ENCODE measurements at places on chromosomes 5 and 9. TPM values are rescaled to one million over a fixed set of nuclear protein-coding genes. Genes with fewer than 3 reads are reported as not detected.
A peak's percentile ranks its signal among the peaks of the same experiment; 100 is the strongest.

KCTD16 gene
- 0.07 TPM for total RNA-seq

PCDHGB3 gene
- total RNA-seq, result 1.3 TPM

MAMDC2 gene
- 26.4 TPM for total RNA-seq

ESM1 gene
- total RNA-seq, result 764 TPM

SCAI gene
- 7.8 TPM for total RNA-seq

NUTM2F gene
- not detected for total RNA-seq

KCNN2 gene
- 0.25 TPM for total RNA-seq

ERCC8 gene
- total RNA-seq, result 16.0 TPM

SCGB3A2 gene
- not detected for total RNA-seq

SLC4A9 gene
- not detected for total RNA-seq

CCL27 gene
- 0.14 TPM for total RNA-seq

ZBED3 gene
- total RNA-seq, result 3.6 TPM

POC5 gene
- 8.5 TPM for total RNA-seq

DNA sequence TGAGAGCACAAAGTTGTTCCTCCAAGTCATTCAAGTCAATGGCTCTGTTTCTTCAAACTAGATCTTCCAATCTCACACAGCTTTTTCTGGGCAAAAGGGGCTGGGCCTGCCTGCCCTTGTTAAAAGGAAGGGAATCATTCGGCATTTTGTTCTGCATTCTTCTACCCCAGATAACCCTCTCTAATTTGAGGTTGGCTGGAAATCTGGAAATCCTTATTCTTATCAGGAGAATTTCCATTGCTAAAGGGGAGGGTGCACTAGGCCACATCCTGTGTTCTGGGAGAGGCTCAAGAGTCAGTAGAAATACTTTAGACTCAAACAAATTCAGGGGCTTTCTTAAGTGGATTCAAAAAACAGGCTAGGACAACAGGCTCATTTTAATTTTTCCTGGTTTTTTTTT, 384.7 kb upstream of the ZNF462 start:
- DNase-seq, result no peak

GRCh38 chr9:77726289-77726688, 78.2 kb upstream of the GNA14 start:
- no peak for DNase-seq

GRCh38 chr9:81719972-81720371, 30.6 kb upstream of the TLE1 start:
- DNase-seq, result no peak

GRCh38 chr9:93222890-93223259, 38.9 kb downstream of the WNK2 start:
- no peak for DNase-seq

DNA sequence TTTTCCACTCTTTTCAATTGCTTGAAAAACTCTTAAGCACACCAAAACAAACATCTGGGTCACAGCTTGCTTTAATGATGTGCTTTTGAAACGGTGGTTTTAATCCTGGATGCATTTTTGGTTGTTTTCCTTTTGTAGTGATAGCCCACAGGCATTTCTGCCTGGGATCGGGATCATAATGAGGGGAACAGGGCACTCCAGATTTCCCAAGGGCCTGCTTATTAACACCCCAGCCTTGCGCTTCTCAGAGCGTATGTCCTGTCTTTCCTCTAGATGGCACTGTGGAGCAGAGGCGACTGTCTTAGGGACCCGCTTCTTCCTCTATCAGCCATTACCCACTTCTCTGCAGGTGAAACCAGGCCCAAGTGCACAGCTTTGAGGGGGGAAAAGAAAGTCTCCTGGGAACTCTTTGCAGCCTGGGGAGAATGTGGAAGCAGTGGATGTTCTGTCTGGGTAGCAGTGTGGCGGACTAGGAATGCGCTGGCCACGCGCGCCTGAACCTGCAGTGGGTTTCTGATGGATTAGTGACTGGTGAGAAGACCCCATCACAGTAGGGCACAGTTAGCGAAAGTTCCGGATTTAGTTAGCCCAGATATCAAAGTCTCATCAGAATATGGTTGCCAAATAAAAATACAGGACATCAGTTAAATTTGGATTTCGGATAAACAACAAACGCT, 190.1 kb downstream of the GNA14 start:
- no peak for DNase-seq

- DNase-seq, result no peak
Observed at GRCh38 chr5:73117088-73117740, 3.2 kb upstream of the TMEM171 start.

DNA sequence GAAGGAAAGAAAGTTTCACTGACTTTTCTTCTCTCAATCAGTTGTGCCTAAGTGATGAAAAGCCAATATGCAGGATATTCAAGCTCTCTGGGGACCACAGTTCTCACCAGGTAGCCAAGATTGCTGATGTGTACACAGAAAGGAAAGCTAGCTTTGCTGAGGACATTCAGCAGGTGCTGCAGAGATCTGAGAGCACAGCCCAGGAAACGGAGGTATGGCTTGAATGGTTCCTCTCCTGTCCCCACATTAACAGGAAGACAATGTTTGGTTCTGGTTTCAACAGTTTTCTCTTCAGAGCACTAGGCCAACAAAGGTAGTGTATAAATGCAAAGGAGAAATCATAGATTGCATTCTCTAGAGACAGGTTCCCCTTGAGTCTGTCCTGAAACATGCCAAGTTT, 69.6 kb downstream of the PTPDC1 start:
- DNase-seq, result no peak

- no peak for DNase-seq
Observed at GRCh38 chr5:41156739-41157138, 56.6 kb downstream of the C6 start.

- no peak for DNase-seq
Observed at GRCh38 chr5:97098922-97099321, 43.5 kb downstream of the LIX1 start.

GRCh38 chr9:3664044-3664443, 138.2 kb upstream of the RFX3 start:
- no peak for DNase-seq

DNA sequence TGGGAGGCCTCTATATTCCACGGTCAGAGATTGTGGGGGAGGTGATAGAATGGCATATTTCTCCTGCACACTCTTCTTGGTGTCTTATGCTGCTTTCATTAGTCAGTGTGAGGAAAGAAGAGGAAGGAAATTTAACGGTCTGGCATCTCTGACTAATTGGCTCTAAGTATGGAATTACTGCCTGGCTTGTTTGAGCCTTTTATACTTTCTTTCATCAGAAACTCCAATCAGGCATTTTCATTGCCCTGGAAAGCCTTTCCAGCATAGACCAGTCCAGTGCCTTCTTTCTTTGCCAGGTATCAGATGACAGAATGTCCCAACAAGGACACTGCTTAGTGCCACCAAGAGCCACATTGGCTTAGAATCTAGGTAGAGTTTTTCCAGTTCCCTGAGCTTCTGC, 30.2 kb downstream of the CYSTM1 start:
- DNase-seq, result peak; percentile 41

GRCh38 chr5:50440651-50441492, at the start of gene EMB:
Gene EMB, minus strand, starts transcription at chr5:50441288. Its CDS starts 137 bp downstream, at chr5:50441151.
- no peak for DNase-seq

DNA sequence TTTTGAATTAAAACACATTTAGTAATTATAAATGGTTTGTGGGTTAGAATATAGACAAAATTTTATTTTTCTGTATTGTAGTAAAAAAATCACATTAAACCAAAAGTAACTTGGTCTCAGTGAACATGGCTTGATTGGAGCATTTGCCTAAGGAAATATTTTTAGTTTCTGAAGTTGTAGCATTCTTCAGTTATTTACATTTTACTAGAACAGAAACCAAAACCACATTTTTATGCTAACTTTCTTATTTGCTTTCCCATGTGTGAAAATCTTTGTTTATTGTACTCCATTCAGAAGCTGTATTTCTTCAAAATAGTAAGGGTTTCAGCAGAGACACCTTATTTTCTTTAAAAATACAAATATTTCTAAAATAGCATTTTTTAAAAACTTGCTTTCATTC, 129.9 kb downstream of the SGCD start:
- no peak for DNase-seq

GRCh38 chr9:92728831-92729734, 35.5 kb downstream of the BICD2 start:
- DNase-seq, result no peak

DNA sequence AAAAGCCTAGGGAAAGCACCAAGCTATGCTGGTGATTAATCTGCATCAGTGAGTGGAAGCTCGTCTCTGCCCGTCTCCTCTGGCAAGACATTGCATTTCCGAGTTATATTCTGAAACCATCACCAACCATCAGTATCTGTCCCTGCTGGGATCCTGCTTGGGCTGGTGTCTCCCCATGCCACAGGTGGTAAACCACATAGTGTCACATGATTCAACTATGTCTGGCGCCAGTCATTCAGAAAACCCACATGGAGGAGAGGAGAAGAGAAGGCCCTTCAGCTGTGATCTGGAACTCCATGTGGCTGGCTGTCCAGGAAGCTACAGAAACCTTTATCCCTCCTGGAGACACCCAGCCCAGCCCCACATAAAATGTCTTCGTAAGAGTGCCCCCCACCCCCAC, 4.8 kb downstream of the IL9 start:
- no peak for DNase-seq

DNA sequence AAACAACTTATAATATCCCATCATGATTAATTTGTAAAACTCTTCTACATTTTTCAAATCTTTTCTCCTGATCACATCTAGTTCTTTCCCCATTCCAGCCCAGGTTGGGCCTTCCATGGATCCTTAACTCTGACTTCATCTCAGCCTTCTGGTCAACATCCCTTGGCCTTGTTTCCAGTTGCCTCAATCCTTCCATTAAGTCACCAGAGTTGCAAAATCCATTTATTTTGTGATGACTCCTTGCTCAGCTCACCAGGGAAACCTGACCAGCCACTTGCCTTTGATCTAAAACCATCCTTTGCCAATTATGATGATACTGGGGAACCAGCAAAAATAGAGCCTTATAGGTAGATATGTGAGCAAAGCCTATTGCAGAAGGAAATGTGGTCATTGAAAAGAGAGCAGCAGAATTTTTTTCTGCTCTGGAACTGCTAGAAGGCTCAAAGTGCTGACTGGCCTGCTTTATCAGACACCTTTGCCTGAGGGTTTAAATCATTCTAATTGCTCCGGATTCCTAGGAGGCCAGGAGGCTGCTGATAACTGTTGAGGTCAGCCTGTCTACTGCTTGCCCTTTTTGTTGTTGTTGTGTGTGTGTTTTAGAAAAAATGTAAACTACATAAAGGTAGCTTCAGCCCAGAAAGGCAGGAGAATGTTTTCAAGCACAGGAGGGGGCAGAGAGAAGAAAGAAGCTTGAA, 512.2 kb upstream of the GRIA1 start:
- no peak for DNase-seq

DNA sequence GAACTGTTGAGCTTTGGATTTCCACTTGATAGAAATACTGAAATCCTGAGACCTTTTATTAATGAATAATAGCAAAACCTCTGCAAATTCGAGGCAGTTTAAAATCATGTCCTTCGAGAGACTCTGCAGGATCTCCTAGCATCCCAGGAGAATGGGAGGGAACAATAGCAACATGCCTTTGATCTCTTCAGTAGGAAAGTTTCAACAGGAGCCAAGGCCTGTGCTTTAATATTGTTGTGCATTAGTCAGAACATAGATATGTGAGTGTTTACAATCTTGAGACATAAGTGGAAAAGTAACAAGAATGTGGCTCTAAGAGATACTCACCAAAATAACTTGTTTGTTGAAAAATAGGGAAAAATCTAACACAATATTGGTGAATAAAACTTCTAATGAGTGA, 83.3 kb upstream of the LHFPL2 start:
- DNase-seq, result no peak

GRCh38 chr5:160450164-160450932, 28.7 kb downstream of the PTTG1 start:
- peak; percentile 47 for DNase-seq

DNA sequence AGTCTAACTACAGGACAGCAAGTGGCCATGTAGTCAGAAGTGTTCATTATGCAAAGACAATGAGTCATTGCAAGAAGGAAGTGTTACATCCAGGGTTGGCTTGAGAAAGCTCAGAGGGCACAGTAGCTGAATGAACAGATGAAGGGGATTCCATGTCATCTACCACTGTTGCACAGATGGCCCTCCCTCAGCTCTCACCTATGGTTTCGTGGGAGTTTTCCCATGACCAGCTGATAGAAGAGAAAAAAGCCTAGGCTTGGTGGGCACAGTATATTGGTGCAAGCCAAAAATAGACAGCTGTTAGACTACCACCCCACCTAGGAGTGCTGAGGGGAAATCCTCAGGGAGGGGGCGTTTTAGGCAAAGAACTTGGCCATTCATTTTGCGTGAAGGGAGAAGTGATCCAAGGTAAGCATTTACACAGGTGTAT, 217.0 kb downstream of the DMRT2 start:
- DNase-seq, result no peak

DNA sequence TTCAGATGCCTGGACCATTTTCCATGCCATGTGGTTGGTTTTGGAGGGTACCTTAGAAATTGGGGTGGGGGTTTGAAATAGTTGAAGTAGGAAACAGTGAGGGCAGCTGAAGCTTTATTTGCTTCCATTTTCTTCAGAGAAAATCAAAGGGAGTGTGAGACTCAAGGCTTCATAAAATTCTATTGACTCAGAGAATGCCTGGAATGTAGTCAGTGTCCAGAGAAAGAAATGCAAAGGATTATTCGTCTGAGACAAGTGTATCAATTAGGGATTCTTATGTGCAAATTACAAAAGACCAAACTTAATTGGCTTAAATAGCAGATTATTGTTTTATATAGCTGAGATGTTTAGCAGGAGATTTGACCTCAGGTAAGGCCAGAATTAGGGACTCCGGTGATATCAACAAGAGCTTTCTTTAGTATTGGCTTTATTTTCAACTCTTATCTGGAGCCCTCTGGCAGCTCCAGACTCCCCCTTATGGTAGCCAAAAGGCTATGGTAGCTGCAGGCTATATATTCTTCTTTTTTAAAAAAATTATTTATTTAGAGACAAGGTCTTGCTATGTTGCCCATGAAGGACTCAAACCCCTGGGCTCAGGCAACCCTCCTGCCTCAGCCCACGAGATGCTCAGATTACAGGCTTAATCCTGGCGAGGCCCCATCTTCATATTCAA, 38.9 kb downstream of the PTTG1 start:
- DNase-seq, result no peak

DNA sequence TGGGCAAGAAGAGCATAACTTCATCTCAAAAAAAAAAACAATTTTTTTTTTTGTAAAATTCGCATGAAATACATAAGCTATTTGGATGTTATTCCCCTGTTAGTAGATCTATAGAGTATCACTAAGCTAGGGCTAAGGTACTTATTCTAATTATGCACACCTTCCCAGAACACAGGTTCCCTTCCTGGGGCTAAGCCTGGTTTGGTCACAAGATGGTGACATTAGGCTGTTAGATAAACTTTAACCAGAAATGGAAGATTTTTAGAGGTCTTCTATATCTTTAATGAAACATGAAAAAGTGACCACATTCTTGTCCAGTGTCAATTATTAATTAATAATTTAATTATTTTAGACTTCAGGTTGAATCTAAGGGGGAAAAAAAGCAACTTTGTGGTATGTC, 433.5 kb downstream of the CDH18 start:
- no peak for DNase-seq

- DNase-seq, result no peak
Observed at GRCh38 chr5:16792598-16793275, 143.4 kb downstream of the MYO10 start.

DNA sequence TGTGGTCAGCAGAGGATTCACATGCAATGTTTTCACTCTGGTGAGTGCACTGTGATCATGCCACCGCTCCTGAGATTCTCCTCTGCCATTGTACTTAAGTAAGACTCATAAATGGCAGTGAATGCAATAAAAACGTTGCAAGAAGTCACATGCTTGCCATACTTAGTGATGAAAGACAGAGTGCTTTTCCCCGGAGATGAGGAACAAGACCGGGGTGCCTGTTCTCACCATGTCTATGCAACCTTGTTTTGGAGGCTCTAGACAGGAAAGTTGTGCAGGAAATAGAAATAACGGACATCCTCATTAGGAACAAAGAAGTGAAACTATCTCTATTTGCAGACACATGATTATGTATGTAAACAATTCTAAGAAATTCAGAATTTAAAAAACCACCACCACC, 84.7 kb upstream of the IRX2 start:
- DNase-seq, result no peak
